ENCODE measurements at places on chromosomes 13 and 19.

DNA sequence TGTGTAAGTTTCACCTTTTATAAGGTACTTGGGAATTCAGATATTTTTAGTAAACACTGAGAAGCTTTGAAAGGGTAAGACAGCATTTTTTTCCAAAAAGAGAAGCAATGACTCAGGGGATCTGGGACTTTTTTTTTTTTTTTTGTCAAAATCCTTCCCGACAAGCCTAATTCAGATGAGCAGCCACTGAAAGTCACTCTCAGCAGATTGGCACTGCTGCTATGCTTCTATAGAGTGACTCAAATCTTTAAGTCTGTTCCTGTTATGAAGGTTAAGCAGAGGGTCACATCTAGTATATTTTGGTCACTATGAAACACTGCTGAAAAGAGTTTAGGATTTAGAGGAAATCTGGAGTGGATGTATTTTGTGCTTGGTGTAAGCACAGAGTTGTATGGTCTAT lies 571.1 kb downstream of the MYO16 start:
- no peak for DNase-seq

- no peak for DNase-seq
Measured at GRCh38 chr19:41637484-41637883, 10.6 kb upstream of the CEACAM4 start.

DNA sequence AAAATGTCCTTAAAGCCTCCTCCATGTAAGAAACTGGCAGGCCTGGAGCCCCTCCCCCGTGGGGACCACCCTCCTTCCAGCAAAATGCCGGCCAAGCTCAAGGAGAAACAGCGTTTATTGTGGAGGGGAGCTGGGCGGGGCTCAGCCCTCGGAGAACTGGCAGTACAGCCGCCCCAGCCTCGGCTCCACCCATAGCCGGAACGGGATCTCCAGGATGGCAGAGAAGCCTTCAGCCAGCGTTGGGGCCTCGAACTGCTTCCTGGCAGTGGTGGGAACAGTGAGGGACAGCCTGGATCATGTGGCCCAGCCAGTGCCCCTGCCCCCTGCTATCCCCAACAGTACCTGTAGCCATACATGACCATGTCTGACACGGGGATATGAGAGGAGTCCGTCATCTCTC lies 6.3 kb downstream of the PNKP start:
- no peak for DNase-seq

DNA sequence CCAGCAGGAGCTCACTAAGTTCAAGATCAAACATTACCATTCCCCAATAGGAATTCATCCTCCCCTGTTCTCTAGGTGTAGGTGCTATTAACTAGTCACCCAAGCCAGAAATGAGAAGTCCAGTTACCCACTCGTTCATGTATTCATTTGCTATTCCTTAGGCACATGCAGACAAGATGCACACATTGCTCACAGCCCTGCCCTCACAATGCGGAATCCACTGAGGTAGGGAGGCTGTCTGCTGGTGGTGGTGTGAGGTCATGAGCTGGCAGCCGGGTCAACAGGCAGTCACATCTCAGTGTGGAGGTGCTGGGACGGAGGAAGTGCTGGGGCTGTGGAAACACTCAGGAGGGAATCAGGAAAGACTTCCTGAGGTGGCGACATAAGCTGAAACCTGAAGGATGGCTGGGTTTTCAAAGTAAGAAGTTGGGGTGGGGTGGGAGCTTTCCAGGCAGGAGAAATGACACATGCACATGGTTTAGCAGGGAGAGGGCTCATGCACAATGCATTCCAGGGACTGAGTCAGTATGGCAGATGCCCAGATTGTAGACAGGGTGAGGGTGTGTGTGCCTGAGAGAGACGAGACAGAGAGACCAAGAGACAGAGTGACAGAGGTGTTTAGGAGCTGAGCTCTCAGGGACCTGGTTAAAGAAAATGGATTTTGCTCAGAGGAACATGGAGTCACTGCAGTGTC lies 117.6 kb downstream of the USP12 start:
- DNase-seq = no peak

Data from right atrium auricular region (tissue), 2 donors.